ENCODE measurements at places on chromosomes 3 and 15.

DNA sequence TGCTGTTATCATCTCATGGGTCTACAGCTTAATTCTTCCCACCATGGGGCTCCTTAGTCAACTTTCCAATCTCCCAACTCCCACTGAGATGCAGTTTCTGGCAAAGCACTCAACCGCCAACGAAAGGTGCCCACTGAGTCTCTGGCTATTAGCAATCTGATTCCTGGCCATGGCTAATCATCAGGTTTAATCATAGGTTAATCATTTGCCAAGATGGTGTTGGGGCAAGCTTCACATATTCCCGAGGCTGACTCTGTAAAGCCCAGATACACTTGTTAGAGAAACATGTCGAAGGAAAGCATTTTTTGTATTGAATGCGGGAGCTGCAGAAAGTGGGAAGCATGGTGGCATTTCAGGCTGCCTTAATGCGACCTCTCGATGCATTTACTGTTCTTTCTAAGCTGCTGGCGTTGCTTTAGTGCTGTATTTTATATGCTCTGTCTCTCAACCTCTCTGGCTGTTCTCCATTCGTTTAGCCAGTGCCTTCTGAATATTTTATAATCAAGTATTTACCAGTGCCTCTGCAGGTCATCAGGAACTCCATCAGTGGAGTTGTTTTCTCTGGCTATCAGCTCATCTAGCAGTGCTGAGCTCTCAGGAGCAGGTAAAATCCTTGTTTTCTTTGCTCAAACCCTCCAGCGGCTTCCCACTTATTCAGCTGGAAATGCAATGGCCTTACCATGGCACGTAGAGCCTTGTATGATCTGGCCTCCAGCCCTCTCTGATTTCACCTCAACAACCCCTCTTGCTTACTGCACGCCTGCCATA is 67.0 kb downstream of the EDEM1 start:
- DNase-seq, result no peak

DNA sequence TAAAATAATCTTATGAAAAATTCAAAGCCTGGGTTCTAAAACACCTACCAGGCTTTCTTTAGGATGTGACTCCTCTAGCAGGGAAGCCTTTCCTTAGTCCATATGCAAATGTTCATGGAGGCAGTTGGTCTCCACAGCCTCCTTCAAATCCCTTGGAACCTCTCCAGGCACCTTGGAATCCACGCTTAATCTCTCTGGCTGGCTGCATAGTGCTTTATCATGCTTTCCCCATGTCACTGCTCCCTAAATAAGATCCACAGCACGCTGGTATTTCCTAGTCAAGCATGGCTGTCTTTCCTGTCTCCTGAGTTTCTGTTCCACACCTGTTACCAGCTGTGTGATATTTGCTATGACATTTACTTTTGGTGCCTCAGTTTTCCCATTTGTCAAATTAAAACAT is 71.3 kb downstream of the CLSTN2 start:
- no peak for DNase-seq

DNA sequence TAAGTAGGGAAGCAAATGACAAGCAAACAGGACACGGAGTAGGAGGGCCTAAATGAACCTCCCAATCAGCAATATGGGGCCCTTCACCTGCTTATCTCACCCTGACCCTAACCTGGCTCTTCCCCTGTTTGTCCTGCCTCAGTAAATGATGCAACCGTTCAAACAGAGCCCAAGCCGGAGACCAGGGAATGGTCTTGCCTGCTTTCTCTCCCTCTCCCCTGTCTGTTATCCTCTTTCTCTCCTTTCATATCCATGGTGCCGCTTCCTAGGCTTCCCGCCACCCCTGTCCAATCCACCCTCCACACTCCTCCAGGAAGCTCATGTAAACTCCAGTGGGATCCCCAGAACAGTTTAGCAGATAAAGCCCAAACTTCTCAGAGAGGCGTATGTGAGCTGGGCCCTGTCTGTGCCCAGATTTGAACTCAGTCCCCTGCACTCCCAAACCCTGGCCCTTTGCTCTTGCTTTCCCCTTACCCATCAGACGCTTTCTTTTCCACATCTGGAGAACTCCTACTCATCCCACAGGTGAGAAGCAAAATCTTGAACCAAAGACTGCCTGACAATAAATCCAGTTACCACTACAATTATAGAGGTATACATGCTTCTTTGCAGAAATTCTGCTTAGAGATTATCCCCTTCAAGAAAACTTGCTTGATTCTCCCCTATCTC is 45.7 kb upstream of the STT3B start:
- no peak for DNase-seq

- DNase-seq, result no peak
Observed at GRCh38 chr3:40398346-40398745, 11.4 kb downstream of the ENTPD3 start.

GRCh38 chr3:194161131-194162045 is 25.4 kb downstream of the HES1 start:
- no peak for DNase-seq

DNA sequence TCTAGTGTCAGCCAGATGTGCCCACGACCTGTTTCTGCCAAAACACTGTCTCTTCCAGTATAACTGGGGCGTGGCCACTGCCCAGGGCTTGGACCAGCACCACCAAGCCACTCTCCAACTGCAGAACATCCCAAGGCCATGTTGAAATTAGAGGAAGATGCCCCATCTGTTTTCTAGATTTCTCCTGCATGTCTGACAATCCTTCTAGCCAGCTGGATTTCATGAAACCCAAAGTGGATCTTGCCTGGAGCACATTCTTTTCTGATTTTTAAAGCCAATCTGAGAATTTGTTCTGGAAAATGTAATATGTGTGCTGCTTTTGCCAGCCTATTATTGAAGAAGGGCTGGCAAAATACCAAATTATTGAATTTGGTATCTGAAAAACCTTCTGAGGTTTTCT is 182.5 kb downstream of the SLCO3A1 start:
- DNase-seq, result no peak

DNA sequence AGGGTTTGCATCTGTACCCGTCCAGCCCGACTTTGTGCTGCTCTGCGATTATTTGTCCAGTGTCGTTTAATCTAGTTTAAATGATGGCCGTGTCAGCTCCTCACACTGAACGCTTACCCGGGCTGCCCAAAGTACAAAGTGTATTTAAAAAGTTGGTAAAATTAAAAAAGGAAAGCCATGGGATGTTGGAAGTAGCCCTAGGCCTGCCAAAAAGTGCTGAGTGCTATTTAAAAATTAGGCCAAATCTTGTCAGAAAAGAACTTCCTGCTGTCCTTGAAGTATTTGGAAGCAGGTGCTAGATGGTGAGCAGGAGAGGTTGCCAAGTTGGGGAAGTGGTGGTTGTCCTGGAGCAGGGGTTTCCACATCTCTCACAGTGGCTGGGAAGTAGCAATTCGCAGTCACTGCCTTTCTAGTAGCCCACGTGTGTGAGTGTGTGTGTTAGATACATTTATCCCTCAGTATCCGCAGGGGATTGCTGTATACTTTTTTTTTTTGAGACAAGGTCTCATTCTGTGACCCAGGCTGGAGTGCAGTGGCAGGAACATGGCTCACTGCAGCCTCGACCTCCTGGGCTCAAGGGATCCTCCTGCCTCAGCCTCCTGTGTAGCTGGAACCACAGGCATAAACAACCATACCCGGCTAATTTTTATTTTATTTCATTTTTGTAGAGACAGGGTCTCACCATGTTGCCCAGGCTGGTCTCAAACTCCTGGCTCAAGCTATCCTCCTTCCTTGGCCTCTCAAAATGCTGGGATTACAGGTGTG is 664 bp downstream of the PPCDC start:
- no peak for DNase-seq

- no peak for DNase-seq
Observed at GRCh38 chr3:41467481-41467880, 268.2 kb downstream of the CTNNB1 start.

GRCh38 chr3:9553021-9553947 is at the start of gene LHFPL4:
Gene LHFPL4 (minus strand): TSS chr3:9553822. CDS start chr3:9552679, 1,143 bp downstream.
- DNase-seq, result no peak
